ENCODE measurements at places on chromosomes 11 and 22.

GRCh38 chr11:2655834-2656622 lies 43.8 kb downstream of the KCNQ1OT1 start:
- DNase-seq: no peak

DNA sequence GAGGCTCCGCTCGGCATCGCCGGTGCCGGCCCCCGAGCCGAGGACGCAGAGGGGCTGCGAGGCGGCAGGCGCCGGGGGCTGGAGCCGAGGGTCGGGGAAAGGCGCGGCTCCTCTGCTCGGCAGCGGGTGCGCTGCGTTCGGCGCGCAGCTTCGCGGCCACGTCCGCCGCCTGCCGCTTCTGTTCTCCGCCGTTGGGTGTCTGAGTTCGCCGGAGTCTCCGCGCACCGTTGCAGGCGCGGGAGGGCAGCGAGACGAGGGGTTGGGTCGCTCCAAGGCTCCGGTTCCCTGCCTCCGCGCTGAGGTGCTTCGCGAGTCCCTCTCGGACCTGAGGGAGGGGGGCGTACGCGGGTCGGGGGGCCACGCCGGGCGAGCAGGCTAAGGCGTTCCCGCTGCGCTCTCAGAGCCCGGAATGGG lies 347 bp downstream of the MN1 start:
- no peak for DNase-seq

DNA sequence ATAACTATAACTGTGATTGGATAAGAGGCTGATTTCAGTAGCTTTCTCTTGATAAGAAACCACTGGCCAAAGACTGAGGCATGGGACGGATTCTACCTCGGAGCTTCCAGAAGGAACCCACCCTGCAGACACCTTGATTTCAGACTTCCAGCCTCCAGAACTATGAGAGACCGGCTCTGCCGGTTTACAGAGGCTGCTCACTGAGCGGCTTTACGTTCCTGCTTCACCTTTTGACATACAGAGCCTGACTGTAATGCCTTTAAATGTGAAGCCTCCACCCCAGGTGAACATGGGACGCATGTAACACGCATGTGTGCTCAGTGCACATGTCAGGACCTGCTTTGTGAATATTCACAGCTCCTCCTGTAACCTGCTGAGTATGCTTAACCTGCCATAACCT lies 361.5 kb downstream of the CTTN start:
- DNase-seq: no peak

DNA sequence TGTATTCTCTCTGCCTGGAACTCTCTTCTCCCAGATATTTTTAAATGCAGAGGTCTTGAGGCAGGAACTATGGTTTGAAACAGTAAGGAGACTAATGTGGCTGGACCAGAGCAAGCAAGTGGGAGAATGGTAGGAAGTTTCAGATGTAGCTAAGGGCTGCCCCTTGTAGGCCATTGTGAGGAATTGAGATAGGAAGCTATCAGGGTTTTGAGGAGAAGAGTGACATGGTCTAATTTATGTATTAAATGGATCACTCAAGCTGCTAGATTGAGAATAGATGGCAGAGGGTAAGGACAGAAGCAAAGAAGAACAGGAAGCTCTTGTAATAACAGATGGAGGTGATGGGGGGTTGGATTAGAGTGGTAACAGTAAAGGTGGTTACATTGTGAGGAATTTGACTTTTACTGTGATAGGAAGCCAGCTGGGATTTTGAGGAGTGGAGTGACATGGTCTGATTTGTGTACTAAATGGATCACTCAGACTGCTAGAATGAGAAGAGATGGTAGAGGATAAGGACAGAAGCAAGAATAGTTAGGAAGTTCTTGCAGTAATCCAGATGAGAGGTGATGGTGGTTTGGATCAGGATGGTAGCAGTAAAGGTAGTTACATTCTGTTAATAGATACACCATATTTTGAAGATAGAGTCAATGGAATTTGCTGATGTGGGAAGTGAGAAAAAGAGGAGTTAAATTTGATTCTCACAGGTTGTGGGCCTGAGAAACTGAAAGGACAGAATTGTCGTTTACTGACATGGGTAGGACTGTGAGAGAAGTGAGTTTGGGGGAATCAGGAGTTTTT lies 63.0 kb downstream of the HIPK3 start:
- no peak for DNase-seq

GRCh38 chr22:45413368-45414211 lies at the start of the genes RIBC2 and SMC1B:
Gene RIBC2, plus strand, starts transcription at chr22:45413693. Its CDS starts 194 bp downstream, at chr22:45413887.
Gene SMC1B, minus strand, starts transcription at chr22:45413599. Its CDS starts 32 bp downstream, at chr22:45413567.
- peak; percentile 68 for DNase-seq

GRCh38 chr22:23163665-23164064 lies 16.6 kb upstream of the BCR start:
- no peak for DNase-seq

- DNase-seq: no peak
Observed at GRCh38 chr22:42360348-42360747, 71.9 kb downstream of the NFAM1 start.

Measured in stimulated activated CD8-positive, alpha-beta memory T cell treated with anti-CD3 and anti-CD28 coated beads, Interleukin-4, amount 100 ng/mL, for 1 hour (primary cell).